ENCODE measurements at places on chromosomes 4 and X. TPM values are rescaled to one million over a fixed set of nuclear protein-coding genes. Genes with fewer than 3 reads are reported as not detected.

BEX2 gene
- total RNA-seq = 0.67 TPM

ATP2B3 gene
- 0.11 TPM for total RNA-seq

CXCL10 gene
- 0.33 TPM for total RNA-seq

ARSJ gene
- 77.4 TPM for total RNA-seq

BEND4 gene
- 0.13 TPM for total RNA-seq

GRK4 gene
- total RNA-seq = 4.6 TPM

PAGE2 gene
- not detected for total RNA-seq

Measured in pulmonary artery endothelial cell (primary cell).